ENCODE measurements at places on chromosomes 16 and 17. TPM values are rescaled to one million over a fixed set of nuclear protein-coding genes. Genes with fewer than 3 reads are reported as not detected.

- peak; percentile 87 for DNase-seq
These were observed 353.1 kb downstream of the FOXL1 start for GRCh38 chr16:86931410-86931941.

DNA sequence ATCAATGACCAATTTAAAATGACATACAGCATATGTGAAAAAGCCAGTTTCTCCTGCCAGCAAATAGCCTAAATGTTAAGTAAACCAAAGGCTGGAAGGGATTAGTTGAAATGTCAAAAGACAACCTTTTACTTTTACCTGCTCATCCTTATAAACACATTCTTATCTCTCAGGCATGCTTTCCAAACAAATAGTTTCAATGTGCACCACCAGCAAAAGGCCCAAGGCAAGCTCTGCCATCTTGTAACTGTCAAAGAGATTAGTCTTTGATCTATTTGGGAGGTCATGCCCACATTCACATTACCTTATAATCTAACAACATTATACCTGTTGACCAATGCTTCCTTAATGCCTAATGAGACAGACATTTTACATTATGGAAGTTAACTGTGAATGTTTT is 132.2 kb upstream of the NACA2 start:
- DNase-seq, result no peak

The APOH gene
- 0.34 TPM for total RNA-seq

The ACAP1 gene
- total RNA-seq, result 19.0 TPM

DNA sequence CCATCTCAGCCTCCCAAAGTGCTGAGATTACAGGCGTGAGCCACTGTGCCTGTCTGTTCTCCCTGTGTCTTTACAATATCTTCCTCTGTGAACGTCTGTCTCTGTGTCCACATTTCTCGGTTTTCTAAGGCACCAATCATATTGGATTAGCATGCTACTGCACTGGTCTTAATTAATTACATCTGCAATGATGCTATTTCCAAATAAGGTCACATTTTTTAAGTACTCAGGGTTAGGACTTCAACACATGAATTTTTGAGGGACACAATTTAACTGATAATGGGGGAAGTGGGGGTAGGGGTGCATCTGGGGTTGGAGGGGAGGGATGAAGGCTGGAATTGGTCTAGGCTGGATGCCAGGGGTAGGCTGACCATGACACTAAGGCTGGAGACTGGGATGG is 102.6 kb downstream of the N4BP1 start:
- DNase-seq, result no peak

DNA sequence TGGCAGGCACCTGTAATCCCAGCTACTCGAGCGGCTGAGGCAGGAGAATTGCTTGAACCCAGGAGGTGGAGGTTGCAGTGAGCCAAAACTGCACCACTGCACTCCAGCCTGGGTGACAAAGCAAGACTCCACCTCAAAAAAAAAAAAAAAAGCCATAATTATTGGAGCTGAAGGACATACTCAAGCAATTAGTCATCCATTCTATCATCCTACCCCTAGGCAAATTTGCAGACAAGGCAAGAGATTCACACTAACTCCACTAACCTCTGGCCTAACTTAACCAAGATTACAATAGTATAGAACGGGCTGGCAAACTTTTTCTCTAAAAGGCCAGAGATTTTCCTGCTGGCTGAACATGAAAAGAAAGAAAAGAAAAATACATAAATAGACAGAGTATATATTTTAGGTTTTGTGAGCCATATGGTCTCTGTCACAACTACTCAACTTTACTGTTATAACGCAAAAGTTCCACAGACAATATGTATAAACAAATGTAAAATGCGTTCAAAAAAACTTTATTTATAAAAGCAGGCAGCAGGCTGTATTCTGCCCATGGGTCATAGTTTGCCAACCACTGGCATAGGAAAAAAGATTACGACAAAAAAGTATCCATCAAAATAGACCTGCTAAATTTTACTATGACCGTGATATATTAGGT is 29.7 kb downstream of the BRIP1 start:
- DNase-seq, result no peak

The SLC16A5 gene
- 14.3 TPM for total RNA-seq

The MYL4 gene
- total RNA-seq, result 5,418 TPM

The RASD1 gene
- total RNA-seq, result 55.1 TPM

DNA sequence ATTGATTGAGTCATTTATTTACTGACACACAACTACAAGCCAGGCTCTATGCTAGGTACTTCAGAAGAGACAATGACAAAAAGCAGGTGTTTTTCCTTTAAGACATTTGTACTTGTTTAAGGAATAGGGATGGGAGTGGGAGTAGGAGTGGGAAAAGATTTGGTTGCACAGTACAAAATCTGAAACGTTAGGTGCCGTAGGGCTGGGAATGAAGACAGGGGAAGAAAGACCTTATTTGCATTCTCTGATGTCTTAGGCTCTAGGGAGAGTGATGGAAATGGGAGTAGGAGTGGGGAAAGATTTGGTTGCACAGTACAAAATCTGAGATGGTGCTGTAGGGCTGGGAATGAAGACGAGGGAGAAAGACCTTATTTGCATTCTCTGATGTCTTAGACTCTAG is 28.7 kb upstream of the OR4D1 start:
- DNase-seq, result no peak

DNA sequence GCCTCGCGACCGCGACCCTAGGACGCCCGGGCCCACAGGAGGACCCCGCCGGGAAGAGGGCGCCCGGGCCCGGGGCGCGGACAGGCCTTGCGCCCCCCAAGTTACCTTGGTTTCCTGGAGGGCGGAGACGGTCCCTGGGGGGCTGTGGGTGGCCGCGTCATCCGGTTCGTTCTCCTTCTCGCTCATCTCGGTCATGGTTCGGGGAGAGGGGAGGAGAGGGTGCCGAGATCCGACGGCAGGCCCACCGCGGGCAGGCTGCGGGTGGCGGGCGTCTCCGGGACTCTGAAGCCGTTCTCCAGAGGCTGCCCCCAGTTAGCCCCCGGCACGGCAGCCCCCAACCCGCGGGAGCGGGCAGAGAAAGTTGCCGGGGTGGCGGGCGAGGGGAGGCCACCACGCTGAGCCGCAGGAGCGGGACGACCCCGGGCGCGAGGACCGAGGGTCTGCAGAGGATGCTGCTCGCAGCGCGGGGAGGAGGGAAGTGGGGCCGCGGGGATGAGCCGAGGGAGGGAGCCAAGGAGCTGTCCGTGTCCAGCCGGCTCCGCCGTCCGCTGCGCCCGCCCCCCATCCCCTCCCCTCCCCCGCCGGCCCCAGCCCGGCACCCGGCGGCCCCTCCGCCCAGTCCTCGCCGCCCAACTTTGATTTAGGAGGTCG is at the start of gene STAC2:
Gene STAC2, minus strand, starts transcription at position 638 of the 651 bp plus-strand sequence. Its CDS starts 443 bp downstream, at position 195.
- no peak for DNase-seq

DNA sequence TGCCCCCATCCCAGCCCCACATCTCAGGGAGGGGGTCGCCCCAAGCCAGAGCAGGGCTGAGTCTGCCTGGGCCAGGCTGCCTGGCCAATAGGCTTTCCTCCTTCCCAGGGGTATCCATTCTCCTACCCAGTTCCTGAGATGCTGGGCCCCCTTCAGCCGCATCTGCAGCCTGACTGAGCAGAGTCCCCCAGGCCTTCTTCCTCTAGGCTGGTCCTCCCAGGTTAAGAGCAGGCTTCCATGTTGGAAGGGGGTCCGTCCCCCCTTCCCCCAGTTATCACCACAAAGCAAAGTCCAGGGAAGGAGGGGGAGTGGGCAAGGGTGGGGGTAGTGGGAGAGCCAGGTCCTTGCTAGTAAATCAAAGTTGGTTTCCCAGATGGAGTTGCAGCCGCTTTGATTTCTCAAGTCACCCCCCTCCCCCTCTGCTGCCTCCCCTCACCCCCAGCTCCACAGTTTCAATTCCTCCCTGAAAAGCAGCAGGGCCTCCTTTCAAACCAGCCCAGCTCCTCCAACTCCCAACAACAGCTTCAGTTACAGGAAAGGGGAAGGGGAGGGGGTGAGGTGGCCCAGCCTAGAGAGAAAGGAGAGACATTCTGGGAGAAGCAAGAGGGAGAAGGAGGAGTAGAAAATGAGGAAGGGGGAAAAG is 9.5 kb upstream of the FZD2 start:
- DNase-seq, result no peak

The IGF2BP1 gene
- 0.03 TPM for total RNA-seq

The OTOA gene
- total RNA-seq, result not detected

DNA sequence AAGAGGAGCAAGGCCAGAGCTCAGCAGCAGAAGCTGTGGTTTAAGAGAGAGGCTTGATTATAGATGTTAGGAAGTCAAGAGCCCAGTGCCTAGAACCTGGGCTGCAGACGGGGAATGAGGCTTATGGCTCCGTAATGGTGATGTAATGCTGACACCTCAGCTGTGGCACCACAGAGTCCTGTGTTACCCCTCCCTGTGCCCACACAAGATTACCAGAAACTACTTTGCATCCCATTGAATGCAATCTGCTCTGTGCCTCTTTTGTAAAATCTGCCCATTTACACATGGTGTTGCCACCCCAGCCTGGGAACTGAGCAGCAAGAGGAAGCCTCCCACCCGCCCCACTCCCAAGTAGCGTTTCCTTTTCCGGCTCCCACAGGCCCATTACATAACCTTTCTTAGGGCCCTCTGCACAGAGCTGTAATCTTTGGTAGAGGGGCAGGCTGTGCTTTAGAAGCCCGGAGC is 57.0 kb downstream of the PITPNC1 start:
- peak; percentile 68 for DNase-seq

DNA sequence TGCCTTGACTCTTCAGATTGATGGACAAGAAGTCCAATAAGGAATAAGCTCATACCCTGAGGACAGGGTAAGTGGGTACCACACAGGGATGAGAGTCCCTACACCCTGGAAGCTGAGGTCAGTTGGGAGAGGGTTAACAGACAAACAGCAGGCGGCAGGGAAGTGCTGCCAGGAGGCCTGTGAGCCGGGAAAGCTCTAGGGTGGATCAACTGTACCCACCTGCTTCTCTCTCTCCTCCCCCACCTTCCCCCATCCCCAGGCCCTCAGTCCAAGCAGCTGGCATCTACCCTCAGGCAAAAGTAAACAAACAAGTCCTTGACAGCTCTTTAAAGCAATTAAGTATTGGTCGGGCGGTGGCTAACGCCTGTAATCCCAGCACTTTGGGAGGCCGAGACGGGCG is 20.7 kb upstream of the MYLK3 start:
- no peak for DNase-seq

The TP53TG3C gene
- total RNA-seq, result not detected

DNA sequence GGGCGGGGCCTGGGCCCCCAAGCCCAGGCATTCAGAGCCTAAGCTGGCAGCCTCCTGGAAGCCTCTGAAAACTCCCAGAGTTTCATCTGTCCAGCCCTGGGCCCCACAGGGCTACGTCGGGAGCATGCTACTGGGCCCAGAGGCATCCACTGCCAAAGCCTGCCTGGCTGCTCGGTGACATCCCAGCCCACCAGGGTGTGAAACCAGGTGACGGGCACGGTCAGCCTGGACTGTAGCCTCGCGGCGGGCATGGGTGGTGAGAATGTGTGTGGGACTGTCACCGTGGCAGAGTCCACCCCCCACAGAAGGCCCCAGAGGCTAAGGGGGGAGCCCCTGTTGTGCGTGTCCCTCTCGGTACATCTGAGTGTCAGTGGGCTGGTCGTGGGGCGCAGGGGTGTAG is 25.6 kb upstream of the AATK start:
- no peak for DNase-seq

The MRPL58 gene
- 38.1 TPM for total RNA-seq

- peak; percentile 16 for DNase-seq
These were observed 16.7 kb downstream of the NGFR start for GRCh38 chr17:49511810-49512209.

DNA sequence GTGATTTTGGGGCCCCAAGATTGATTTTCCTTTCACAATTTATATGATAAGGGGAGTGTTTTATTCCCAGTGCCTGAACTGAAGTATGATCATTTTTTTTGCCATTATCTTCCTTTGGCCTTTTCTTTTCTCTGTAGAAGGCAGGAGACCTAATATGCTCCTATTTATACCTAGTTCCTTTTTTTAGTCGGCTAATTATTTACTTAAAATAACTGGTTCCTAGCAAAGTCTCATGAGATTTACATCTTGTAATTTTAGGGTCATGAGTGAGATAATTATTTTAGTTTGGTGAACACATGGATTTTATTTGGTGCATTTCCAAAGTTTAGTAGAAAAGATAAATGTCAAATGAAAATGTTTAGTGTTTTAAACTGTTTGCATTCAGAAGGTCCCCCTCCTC is 24.8 kb downstream of the SEC14L1 start:
- DNase-seq, result no peak

The SIAH1 gene
- 18.0 TPM for total RNA-seq

The TANGO6 gene
- 9.5 TPM for total RNA-seq

- no peak for DNase-seq
These were observed 255.3 kb upstream of the PMFBP1 start for GRCh38 chr16:72427051-72427782.

The IL17C gene
- total RNA-seq, result not detected

DNA sequence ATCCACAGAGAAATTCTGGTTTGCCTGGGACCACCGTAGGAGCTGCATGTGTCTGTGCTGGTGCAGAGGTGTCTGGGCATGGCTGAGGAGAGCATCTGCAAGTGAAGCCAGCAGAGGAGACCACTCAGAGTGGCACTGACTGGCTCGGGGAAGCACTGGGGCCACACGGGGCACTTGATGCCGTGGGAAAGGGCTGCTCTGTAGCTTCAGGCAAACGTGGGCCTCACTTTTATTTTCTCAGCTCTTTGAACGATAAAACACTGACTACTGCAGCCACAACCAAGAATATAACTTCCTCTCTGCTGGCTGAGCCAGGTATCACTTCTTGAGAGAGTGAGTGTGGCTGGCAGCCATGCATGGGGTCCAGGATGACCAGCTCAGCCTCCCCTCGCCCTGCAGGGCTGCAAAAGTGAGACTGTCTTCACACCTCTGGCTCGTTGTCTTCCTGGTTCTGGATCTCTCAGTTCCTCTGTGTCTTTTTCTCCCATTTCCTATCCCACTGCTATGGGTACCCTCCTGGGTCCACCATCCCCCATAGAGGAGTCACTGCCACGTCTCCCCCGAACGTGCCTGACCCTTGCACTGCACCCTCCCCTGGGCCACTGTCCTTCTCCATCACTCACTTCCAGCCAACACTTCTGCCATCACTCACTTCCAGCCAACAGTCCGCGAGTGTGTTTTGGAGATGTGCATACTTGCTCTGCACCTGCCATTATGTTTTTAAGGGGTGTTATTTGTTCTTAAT is 201.4 kb upstream of the CHMP6 start:
- DNase-seq, result no peak

DNA sequence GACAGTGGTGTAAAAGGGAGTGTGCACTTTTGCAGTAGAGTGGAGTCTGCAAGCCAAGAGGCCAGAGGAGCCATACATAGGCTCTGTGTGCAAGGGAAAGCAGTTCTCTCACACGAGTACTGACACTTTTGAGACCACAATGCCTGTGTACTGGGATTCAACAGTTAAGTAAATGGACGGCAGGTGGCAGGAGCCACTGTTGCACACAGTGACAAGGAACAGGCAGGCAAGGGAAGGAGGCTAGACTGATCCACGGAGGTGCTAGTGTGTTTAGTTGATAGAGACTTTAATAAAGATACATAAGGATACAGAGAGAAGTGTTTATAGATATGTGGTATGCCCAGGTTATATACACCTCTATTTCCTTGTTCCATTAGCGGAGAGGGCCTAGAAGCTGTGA is 67.0 kb downstream of the MPRIP start:
- DNase-seq, result peak; percentile 10

The AGRP gene
- total RNA-seq, result not detected

The HOXB7 gene
- 0.44 TPM for total RNA-seq
